ENCODE measurements at places on chromosomes 3 and 15.

GRCh38 chr3:72549761-72550581, 298.3 kb downstream of the SHQ1 start:
- DNase-seq, result no peak

GRCh38 chr3:176415661-176416295, 781.5 kb downstream of the TBL1XR1 start:
- DNase-seq, result no peak

GRCh38 chr3:99269606-99270351, 368.3 kb upstream of the DCBLD2 start:
- peak; percentile 43 for DNase-seq

- DNase-seq, result no peak
Observed at GRCh38 chr3:163766112-163766511, 1312.2 kb downstream of the SI start.

DNA sequence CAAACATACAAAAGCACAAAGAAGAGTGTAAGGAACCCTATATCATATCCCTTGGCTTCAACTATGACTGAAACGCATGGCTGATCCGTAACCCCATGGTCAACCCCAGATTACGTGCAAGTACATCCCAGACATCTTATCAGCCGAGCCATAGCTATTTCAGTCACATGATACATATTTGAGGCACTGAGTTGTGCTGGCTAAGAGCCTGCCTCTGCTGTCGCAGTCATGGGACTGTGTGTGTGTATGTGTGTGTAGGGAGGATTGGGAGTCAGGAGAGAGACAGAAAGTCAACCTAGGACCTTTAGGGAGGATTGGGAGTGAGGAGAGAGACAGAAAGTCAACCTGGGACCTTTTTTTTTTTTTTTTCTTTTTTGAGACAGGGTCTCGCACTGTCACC, 8.4 kb downstream of the ST6GAL1 start:
- no peak for DNase-seq

GRCh38 chr3:69872783-69873378, 126.7 kb upstream of the SAMMSON start:
- DNase-seq, result no peak

DNA sequence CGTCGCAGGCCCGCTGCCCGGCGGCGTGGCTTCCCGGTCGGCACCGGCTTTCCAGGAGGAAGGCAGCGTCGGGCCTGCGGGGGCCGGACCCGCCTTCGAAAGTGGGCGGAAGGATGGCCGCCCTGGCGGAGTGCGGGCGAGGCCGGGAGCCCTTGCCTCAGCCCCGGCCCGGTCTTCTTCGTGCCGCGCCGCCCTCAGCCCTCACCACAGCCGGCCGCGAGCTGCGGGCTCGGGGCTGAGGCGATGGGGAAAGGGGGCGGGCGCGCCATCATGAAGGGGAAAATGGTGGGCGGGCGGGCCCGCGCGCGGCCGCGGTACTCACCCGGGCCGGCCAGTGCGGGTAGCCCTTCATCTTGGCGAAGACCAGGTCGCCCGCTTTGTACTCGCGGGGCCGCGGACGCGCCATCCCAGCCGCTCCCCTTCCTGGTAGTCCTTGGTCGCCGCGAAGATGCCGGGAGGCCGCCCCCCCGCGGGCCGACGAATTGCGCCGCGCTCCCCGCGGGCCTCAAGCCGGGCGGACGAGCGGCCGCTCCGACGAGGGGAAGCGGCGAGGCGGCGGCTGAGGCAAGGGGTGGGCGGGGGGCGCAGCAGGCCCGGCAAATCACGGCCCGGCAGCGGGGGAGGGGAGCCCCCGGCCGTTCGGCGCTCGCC, 489 bp downstream of the HDGFL3 start:
- DNase-seq, result no peak

GRCh38 chr3:4495294-4496086, 2.3 kb downstream of the ITPR1 start:
- DNase-seq, result no peak

DNA sequence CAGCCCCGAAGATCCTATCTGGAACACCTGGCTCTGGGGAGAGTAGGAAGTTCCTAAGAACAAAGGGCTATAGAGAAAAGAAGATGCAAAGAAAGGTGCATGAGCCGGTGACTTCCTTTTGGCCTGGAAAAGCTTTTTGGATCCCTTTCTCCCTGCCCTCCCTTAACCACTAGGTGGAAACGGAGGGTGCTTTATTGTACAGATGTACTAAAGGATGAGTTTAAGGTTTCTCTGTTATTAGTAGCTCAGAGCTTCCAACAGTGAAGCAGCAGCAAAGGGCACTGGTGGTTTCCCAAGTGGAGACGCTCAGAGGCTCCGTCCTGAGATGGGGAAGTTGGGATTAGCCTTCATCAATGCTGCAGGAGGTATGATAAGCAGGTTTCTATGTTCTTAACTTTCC, 5.9 kb upstream of the ADGRG7 start:
- DNase-seq, result no peak

DNA sequence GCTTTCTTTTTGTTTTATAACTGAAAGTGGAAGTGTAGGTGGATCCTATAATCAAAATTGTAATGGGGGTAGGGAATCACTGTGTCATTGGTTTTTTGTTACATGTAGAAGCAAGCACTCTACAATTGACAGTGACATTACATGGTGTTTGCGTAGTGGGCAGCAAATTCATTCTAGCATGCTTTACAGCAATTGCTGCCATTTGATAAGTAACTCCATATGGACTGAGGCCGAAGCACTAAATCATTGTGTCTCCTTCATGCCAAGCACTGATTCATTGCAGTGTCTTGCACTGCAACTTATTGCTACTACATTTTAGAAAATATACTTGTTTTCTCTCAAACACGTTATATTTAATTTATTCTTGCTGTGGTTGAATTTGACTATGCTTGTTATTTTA, 933.9 kb downstream of the NSUN3 start:
- DNase-seq, result no peak

GRCh38 chr15:38954090-38954489, 389.5 kb upstream of the RASGRP1 start:
- DNase-seq, result no peak

- DNase-seq, result no peak
Observed at GRCh38 chr3:129735638-129736037, 129.2 kb upstream of the PLXND1 start.

DNA sequence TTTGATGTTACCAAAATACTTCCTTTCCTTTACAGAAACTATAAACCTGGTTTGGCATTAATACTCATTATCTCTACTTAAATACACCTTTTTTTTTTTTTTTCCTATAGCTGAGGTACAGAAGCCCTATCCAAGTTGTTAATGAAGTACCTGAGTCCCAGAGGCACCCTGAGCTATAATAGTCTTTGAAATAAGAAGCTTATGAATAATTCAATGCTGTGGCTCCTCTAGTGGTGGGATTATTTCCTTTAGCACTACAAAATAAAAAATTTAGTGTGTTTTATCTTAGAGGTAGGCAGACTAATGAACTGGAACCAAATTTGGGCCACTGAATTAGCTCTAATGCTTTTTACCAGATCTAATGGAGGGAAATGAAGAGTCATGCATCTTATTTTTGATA, 611.9 kb downstream of the EDEM1 start:
- DNase-seq, result no peak

DNA sequence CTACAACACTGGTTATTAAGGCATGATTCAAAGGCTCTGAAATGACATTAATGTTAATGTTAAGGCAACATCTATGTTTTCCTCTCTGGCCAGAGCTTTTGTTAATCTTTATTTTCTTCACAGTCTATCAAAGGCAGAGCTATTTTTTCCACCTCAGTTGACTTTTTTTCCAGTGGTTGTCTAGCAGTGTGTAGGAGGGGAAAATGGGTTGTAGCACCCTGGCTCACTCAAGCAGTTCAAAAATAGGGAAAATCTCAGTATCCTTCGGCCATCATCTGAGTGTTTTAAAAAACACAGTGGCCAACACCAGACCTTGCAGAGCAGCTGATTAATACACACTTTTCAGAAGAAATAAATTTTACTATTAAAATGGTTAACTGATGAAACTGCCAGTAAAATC, 21.4 kb downstream of the CBLB start:
- no peak for DNase-seq

GRCh38 chr3:156547637-156548036, 7.3 kb downstream of the SSR3 start:
- DNase-seq, result no peak

DNA sequence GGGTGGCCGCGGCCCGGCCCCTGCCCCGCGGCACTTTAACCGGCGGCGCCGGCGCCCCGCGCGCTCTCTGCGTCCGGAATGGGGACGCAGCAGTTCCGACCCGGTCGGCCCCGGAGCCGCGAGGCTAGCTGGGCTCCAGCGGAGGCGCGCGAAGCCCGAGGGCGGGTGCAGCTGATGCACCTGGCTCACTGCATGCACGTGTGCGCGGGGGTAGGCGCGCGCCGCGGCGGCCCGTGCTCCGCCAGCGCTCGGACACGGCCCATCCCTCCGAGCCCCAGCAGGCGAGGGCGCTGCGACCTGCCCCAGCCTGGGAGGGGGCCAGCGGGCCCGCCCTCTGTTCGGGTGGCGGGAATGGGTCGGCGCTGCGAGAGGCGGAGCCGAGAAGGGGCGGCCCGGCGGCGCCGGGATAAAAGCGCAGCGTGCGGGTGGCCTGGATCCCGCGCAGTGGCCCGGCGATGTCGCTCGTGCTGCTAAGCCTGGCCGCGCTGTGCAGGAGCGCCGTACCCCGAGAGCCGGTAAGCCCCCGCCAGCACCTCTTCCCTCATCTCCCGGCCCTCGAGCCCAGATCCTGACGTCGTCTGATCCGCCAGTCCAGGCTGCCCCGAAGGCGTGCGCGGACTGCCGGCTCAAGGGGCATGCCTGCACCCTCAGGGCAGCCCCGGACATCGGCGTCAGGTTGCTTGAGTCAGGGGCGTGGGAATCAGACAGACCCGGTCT, at the start of the genes CHDH and IL17RB:
Gene CHDH, minus strand, starts transcription at position 286 of the 717 bp plus-strand sequence. CDS start 22,411 bp downstream, outside the sequence.
Gene IL17RB, plus strand, starts transcription at position 435 of the 717 bp plus-strand sequence. Its CDS starts 21 bp downstream, at position 456.
- no peak for DNase-seq

- no peak for DNase-seq
Observed at GRCh38 chr3:37973246-37974054, 17.1 kb upstream of the VILL start.

DNA sequence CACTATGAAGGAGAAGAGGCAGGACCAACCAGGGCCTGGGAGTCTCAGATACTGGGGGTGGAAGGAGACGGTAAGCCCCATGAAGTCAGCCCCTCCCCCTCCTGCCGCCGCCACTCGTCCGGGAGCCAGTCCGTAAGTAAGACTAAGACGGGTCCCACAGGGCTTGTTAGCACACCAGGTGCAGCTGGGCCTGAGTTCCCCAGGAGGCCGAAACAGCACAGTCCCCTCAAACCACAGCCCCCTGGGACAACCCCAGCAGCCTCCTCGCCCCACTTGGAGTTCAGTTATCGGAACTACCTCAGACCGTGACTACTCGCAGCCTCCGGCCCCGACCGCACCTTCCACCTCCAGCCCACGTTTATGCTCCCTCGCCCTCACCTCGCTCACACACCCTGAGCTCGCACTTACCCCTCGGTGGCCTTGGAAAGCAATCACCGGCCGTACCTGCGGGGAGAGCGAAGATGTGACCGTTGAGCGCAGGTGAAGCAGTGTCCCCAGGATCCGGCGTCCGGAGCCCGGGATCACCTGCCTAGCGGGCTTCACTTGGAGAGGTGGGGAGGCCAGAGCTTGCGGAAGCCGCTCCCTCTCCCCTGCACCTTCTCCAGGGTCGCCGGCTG, 557 bp downstream of the ELL3 start:
- DNase-seq, result no peak

DNA sequence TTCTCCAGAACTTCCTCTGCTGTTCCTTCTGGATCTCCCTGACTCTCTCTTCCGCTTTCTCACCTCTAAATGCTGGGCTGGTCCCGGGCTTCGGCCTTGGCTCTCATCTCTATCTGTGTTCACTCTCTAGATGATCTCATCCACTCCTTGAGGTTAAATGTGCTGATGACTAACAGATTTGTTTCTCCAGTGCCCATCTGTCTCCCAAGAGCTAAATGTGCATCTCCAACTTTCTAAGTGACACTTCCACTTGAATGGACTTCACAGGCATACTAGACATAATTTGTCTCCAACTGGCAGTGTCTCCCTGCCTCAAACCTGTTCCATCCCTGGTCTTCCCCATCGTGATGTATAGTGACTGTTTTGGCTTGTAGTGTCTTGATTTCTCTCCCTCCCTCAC, 95.3 kb downstream of the ITPR1 start:
- DNase-seq, result peak; percentile 15

DNA sequence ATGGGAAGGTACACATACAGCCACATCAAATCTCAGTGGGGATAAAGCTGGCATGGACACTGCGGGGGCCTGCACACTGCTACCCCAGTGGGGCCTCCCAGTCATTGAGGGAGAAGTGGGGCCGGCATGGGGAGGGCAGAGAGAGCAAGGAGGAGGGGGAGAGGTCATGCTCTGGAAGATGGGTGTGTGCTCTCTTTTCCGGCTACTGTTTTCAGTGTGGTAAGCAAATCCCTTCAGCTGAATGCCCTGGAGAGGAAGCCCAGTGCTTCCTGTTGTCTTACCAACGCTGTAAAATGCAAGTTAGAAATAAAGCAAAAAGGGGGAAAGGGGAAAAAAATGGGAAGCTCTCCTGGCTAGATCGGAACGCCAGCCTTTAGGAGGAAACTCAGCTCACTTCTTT, 30.8 kb downstream of the NRROS start:
- no peak for DNase-seq

- no peak for DNase-seq
Observed at GRCh38 chr3:56813653-56813960, 11.9 kb upstream of the ARHGEF3 start.

DNA sequence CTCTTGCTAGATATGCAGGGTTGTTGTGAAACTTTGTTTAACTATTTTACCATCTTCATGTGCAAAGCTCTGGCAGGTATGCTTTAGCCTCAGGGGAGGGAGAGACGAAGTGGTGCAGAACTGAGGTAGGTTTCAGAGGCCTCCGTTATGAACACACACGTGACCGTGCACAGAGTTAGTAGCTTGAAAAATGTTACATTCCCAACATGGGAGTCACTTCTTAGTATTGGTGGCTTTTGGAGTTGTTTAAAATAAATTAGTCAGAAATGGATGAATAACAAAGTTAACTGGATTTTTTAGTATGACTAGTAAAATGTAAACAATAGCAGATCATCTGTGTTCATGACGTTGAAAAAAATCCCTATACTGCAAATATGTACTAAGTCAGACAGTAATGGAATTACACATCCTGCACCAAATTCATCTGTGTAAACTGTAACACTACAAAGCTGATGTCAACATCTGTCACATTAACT, 279.6 kb downstream of the KLF13 start:
- DNase-seq, result peak; percentile 25

GRCh38 chr15:77831986-77832385, 199.3 kb upstream of the LINGO1 start:
- DNase-seq, result no peak

GRCh38 chr3:112651516-112651915, 10.6 kb upstream of the CCDC80 start:
- no peak for DNase-seq

DNA sequence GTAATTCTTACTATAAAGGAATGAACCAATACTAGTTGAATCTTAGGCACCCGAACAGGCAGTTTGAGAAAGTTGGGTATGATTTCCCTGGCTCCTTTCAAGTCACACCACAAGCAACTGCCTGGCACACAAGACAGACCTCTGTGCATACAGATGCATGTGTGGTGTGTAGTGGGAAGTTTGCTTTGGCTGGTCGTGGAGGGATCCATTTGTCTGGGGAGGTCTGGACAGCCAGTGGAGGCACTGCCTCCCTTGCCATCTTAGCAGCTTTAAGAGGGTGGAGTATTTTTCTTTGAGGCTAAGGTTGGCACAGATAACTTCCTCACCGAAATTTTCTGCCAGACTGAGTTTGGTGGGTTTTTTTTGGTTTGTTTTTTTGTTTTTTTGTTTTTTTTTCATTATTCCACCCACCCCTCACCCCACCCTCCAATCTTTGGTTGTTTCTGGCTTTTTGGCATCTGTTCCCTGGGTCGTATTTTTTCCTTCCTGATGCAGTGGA, 97.1 kb downstream of the TMEM212 start:
- no peak for DNase-seq

- no peak for DNase-seq
Observed at GRCh38 chr3:108507902-108508301, 2.5 kb downstream of the MYH15 start.
